ENCODE measurements at places on chromosomes 3 and 15. TPM values are rescaled to one million over a fixed set of nuclear protein-coding genes. Genes with fewer than 3 reads are reported as not detected.

- no peak for DNase-seq
Measured at GRCh38 chr3:48784426-48785120, 63.1 kb downstream of the PRKAR2A start.

- DNase-seq, result no peak
Measured at GRCh38 chr3:97691354-97691753, 73.2 kb upstream of the ARL6 start.

GRCh38 chr15:43211224-43211735 is 9.5 kb downstream of the EPB42 start:
- no peak for DNase-seq

DNA sequence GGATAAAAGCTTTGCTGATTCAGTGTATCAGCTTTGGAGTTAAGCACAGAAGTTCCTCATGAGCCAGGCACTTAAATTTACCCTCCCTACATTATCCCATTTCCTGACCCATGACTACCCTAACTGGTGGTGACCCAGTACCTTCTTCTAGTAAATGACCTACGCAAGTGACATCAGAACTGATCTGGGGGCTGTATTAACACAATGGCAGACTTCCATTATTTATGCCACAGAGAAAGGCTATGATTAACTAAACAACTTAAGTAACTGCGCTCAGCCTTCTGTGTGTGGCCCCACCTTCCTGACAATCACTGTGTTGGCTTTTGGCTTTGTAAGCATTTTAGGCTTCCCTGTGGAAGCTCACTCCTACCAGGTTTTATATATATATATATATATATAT is 1.9 kb downstream of the MB21D2 start:
- DNase-seq, result no peak

GRCh38 chr15:55823699-55824340 is 80.9 kb upstream of the PRTG start:
- DNase-seq, result no peak

- DNase-seq, result no peak
Measured at GRCh38 chr3:51887620-51888019, 12.2 kb upstream of the IQCF5 start.

GRCh38 chr3:71066849-71067261 is 516.7 kb downstream of the FOXP1 start:
- no peak for DNase-seq

- DNase-seq, result no peak
Measured at GRCh38 chr15:39102431-39102830, 478.4 kb upstream of the THBS1 start.

The SUSD5 gene
- 2.0 TPM for total RNA-seq

The SMCO1 gene
- not detected for total RNA-seq

The PDE8A gene
- 39.7 TPM for total RNA-seq

All from NCI-H460 (cell line).